ENCODE measurements at places on chromosomes 4 and X.

- no peak for DNase-seq
Observed at GRCh38 chr4:109011241-109012026, 248.6 kb upstream of the ETNPPL start.

- no peak for DNase-seq
Observed at GRCh38 chr4:86531440-86531839, 62.7 kb upstream of the PTPN13 start.

GRCh38 chr4:15837591-15837990, 59.5 kb downstream of the CD38 start:
- no peak for DNase-seq

DNA sequence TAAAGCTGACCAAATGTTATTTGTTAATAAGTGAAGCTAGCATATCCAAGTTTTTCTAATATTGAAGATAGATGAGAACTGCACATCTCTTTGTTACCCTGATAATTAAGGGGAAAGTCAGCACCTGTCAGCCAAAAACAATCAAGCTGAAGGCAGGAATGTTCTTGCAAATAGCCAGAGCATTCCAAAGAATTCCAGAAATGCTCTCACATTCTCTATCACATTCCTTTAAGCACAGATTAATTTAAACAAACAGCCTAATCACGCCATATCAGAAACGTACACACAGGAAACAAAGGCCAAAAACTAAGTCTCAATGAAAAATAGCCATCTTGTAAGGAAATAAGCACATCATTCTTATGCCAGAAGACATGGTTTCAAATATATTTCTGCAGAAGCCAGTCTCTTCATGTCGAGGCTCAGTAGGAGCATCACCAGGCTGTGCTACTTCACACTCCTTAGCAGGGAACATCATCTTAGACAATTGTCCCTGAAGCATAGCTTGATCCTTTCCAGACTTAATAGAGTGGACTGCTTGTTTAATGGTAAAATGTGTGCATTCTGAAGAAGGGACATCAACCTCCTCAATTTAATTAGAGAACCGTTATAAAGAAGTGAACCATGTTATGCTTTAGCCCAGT, 252.9 kb upstream of the TTC29 start:
- no peak for DNase-seq

- no peak for DNase-seq
Observed at GRCh38 chrX:114073926-114074325, 510.0 kb upstream of the HTR2C start.

DNA sequence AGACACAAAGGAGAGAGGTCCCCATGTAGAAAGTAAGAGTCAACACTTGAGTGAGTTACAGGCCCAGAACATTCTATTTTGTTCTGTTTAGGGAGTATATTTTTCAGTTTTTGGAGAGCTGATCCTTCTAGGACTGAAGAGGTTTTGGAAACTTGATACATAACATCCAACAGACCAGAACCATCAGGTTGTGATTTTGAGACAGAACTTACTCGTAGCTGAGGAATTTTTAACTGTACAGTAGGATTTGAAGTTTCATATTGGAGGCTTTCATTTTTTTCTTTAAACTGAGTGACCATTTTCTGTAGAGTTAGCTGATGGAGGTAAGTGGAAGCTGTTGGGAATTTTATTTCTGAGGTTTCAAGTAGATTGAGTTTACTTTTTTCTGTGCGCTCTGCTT, 73.3 kb downstream of the NCAPG start:
- DNase-seq, result peak; percentile 6

- DNase-seq, result no peak
Observed at GRCh38 chr4:180541678-180542077, 1701.5 kb upstream of the TENM3 start.

- DNase-seq, result no peak
Observed at GRCh38 chr4:8732681-8733243, 138.9 kb downstream of the HMX1 start.

DNA sequence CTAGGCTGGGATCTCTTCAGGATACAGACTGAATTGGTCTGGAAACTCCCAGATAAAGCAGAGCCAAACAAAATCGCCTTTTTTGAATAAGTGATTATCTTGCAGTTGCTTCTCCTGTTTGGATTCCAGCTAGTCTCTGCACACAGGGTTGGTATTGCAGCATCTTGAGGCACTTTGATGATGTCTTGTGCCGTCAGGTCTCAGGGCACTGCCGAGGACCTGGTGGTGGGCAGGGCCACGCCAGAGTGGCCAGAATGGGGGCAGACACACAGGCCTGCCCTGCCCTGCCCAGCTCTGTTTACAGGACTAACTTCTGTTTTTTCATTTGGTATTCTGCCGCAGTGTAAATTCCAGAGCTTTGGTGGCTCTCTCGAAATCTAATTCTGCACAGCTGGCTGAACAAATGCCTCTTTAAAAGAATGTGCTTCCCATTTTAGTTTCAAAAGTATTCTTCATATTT, 276.1 kb downstream of the NR3C2 start:
- DNase-seq, result peak; percentile 63

- no peak for DNase-seq
Observed at GRCh38 chrX:30060718-30061117, 154.6 kb upstream of the MAGEB2 start.

DNA sequence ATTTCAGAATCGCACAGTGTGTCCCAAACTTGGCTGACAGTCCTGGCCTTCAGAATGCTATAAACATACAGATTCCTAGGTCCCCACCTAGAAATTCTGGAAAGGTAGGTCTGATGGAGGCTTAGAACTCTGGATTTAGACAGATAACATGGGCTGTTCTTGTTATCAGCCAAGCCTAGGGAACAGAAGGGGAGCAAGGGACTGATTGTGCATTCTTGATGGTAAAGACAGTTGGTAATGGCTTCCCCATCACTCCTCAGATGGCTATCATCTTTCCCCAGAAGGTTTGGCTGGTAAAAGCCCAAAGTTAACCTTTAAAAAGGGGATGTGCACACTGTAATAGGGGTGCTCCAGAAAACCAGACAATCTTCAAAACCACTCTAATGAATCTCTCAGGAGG, 35.7 kb downstream of the DIPK2B start:
- no peak for DNase-seq

- DNase-seq, result no peak
Observed at GRCh38 chrX:30364229-30364628, 55.0 kb upstream of the NR0B1 start.

- DNase-seq, result no peak
Observed at GRCh38 chr4:156969911-156970310, 1.7 kb downstream of the PDGFC start.

GRCh38 chr4:18981234-18981615, 959.7 kb upstream of the LCORL start:
- no peak for DNase-seq

GRCh38 chr4:24669751-24670150, 85.4 kb upstream of the DHX15 start:
- DNase-seq, result no peak

- no peak for DNase-seq
Observed at GRCh38 chr4:182585321-182585720, 331.9 kb downstream of the DCTD start.

DNA sequence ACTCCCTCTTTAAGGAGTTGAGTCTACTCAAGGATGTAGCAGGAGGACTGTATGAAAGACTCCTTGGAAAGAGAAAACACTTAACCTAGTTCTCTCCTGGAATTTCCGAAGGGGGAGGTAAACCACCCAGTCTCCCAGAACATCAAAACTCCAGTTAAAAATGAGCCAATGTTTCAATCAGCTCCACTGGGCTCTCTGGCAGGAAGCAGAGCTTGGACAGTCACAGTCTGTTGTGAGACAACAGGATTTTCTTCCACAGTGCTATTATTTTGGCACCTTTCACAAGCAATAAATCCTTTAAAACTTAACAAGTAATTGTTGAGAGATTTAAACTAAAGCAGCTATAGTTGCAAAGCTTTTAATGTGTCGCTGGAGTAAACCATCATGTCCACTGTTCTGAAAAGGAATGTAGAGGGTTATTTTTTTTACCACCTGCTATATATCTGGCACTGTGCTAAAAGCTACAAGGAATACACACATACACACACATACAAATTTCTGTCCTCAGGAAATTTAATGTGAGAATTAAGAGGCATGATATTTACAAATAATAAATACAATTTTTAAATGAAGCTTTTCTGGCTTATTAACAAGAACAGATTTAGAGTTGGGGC, 229.2 kb upstream of the INTU start:
- DNase-seq, result no peak

DNA sequence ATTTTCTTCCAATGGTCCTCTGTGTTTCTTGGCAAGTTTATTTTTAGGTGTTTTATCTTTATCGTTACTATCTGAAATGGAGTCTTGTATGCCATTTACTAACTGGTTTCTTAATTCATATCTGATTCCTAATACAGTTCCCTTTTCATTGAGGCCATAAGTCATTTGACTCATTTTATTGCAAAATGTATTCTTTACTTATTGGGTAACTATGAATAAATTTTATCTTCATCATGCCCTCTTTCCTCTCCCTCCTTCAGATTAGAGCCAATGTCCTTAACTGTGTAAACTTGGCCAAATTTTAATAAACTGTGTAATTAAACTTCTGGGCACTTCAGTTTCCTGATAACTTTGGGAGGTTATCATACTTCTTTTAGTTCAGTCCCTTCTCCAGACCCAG, 19.3 kb upstream of the MSMO1 start:
- no peak for DNase-seq

DNA sequence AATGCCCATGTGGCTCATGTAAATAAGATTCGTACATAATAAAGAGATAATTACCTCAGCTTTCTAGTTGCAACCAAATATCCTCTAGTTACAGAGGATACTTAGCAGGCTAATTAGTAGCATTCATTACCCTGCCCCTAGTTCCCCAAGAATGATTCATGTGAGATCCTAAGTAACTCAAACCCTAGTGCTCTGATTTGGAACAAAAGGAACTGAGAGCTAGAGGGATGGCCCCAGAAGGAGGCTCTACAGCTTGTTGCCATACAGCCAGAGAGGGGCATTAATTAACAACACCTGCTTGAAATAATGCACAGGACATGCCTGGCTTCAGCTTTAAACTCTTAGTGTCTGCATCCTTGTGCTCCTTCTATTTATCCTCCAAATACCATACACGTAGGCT, 32.6 kb upstream of the CBR4 start:
- DNase-seq, result no peak

DNA sequence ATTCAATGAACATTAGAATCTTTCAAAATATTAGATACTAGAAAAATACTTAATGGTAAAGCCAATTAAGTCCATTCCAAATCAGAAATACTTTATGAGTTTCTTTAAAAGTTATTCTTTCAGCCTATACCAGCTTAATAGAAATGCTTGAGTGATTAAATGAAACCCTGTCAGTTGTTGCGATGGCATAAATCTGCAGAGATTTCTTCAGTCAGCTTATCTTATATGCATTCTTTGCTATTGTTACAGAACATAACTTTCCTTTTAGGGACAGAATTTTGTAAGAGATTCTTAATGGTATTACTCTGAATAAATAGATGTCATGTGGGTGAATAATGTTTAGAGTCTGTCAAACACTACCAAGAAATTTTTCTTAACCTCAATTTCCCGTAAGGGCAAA, 325.0 kb upstream of the HAND2 start:
- no peak for DNase-seq

DNA sequence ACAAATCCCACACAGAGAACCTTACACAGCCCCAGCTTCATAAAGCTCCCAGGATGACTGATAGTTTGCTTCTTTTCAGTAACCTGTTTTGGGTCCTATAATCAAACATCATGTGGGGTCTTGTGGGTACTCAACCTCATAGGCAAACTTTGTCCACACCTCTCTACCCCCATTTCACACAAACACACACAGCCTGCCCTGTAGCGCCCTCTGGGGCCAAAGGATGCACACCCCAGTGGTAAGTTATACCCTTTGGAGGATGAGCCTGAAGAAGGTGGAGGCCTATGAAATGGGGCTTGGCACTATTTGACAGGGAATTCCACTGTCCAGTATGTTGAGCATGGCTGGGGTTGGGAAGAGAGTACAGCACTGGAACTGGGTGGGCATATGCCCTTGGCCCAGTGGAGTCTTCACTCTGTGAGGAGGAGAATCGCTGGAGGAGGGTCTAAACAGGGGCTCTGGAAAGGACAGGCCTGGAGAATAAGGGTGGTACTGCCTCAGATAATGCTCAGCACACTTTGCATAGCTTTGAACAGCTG, 30.5 kb upstream of the COL25A1 start:
- no peak for DNase-seq

DNA sequence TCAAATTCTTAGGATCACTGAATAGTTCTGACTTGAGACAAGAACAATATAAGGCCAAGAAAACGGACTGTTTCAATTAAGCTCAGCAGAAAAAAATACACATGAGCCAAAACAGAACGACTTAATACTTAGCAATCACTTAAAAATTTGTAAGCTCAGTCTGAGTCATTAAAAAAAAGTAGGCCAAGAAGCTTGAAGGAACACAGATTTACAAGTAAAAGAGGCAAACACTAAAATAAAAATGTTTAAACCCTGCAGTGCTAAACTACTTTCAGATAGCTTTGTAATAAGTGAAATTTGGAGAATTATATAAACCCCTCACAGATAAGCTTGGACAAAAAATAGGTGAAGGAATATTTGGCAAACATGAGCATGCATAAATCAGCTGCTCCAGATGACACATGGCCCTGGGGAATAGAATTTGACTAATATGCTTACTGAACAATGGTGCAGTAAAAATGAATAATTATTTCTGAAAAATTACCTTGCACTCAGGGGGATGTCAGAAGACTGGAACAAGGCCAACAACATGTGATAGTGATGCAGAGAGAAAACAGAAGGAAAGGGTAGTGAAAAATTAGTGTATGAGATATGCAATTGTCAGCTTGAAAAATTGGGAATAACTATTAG, 49.6 kb downstream of the LNX1 start:
- peak; percentile 49 for DNase-seq

DNA sequence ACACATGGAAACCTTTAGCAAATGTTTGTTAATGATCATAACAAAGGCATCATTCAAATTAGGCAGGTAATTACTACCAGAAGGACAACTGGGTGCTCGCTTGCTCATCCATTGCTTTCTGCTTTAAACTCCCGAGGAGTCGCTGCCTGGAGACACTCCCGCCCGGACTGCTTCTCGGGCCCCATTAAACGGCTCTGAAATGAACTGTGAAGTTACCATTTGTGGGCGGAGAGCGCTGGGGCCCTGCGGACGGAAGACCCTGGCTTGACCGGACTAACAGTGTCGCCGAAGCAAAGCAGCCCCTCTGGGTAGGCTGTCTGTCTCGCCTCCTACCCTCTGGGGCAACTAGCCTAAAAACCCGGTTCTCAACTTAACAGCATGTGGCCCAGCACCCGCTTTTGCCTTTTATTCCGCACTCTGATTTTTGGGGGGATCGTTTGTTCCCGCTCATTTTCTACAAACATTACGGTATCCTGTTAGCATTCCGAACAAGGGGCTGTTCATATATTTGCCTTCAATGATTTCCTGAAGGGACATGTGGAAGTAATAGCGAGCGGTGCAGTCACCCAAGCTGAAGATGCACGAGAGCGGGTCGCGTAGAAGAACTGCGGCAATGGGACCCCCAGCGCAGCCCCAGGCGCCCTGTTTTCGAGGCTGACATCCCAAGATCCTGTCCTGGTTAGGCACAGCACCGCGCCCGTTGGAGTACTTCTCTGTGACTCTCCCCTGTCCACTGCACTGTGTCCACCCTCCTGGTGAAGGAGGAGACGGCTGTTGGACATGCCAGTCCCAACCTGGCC, 1.6 kb upstream of the PDGFRA start:
- DNase-seq, result peak; percentile 42

- peak; percentile 46 for DNase-seq
Observed at GRCh38 chr4:173288296-173288695, 45.9 kb downstream of the HMGB2 start.
